ENCODE measurements at places on chromosomes 4 and X.

GRCh38 chr4:88451205-88451604 lies 5.7 kb upstream of the HERC5 start:
- DNase-seq, result no peak

DNA sequence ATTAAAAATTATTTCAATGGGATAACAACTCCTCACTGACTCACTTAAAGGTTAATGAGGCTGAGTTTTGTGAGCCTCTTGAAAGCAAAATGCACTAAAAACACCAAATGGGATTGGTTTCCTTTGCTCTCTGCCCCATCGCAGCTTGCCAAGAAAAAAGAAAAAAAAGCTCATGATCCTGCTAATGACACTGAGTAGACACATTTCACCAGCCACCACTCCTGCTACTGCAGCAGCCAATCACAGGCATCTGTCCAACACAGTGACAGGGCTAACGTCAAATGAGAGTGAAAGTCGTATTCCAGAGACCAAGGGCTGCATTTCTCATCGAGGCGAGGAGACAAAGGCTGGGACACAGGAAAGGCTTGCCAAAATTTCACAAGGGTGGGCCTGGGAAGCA lies 5.2 kb downstream of the APBB2 start:
- DNase-seq, result no peak

GRCh38 chr4:172168888-172169287 lies 355.7 kb downstream of the GALNTL6 start:
- DNase-seq, result no peak

- no peak for DNase-seq
Measured at GRCh38 chr4:181896614-181897013, 346.6 kb upstream of the TENM3 start.

- no peak for DNase-seq
Measured at GRCh38 chrX:100609591-100609990, 24.9 kb downstream of the TNMD start.

- no peak for DNase-seq
Measured at GRCh38 chrX:6203462-6204215, 25.0 kb downstream of the NLGN4X start.

DNA sequence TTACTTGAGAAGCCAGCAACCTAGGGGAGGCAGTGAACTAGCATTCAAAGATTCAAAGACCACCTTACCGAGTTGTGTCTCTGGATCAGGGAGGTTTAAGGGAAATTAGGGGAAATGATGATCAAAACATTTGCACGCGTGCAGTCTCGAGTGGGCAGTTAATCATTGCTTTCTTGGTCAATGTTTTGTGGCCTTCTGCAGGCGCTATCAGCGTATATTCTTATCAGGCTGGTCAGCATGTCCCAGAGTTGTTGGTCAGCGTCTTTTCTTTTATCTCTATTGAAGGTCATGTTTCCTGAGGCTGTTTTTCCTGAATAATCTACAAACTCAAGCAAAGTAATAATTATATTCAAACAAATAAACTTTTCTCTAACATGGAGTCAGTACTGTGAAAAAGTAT lies 84.0 kb upstream of the ZNF81 start:
- no peak for DNase-seq

DNA sequence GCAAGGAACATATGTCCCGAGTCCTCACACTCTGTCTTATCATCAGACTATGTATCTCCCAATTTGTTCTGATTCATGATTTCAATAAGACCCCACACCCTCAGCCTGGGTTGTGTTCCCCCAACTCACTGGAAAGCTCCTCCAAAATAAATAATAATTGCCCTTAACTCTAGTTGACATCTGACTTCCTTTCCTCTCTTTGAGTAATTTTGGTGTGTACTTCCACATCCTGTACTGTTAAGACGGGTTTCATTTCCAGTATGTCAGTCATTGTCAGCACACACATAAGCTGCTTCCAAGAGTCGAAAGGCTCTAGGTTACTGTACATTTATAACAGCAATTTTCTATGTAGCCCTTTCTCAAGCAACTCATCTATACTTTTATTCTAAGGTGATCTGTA lies 52.2 kb upstream of the C1QTNF7 start:
- DNase-seq, result no peak

DNA sequence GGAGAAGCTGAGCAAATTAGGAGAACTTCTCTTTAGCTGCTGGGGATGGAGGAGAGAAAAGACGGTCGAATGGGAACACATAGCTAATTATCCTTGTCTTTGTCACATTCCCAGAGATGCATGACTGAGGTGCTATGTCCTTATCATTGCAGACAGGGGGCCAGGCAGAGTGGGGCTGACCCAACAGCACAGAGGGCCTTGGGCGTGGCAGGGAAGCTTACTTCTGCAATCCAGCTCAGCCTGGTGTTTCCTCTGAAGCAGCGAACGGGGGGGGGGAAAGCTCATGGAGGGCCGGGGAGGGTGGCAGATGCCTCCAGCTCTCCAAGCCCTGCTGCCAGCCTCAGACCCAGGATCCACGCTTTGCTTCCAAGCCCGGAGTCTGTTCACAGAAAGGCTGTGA lies 50.8 kb upstream of the HOPX start:
- DNase-seq, result no peak

DNA sequence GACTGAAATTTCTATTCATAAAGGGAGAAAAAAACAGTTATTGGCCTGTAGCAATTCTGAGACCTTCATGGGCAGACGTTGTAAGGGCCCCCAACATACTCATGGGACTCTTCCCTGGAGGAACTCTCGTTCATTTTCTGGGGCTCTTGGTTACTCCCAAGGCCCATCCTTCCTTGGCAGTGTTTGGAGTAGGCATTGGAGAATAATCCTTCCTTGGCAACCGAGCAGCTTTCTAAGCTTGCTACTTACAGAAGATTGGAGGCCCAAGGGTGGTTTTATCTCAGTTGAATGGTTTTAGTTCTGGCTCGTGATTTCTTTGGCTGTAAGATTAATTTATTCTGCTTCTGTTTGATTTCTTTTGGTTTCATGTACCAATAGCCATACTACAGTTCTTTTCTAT lies 50.4 kb downstream of the ALG13 start:
- DNase-seq, result no peak

DNA sequence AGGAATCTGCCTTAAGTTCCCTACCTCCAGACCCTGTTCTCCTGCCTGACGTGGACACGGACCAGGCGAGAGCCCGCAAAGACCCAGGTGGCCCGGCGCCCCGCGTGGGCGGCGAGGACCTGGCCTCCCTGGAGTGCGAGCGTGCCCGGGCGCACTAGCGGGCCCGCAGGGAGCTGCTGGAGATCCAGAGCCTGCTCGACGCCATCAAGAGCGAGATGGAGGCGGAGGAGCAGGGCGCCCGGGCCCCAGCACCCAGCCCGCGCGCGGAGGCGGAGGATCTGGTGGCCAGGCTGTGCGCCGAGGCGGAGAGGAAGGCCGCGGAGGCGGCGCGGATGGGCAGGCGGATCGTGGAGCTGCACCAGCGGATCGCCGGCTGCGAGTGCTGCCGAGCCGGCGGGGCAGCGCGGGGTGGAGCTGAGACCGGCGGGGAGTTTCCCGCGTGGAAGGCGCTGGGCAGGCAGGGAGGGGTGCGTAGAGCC lies 18.2 kb downstream of the MRFAP1 start:
- DNase-seq, result peak; percentile 80

DNA sequence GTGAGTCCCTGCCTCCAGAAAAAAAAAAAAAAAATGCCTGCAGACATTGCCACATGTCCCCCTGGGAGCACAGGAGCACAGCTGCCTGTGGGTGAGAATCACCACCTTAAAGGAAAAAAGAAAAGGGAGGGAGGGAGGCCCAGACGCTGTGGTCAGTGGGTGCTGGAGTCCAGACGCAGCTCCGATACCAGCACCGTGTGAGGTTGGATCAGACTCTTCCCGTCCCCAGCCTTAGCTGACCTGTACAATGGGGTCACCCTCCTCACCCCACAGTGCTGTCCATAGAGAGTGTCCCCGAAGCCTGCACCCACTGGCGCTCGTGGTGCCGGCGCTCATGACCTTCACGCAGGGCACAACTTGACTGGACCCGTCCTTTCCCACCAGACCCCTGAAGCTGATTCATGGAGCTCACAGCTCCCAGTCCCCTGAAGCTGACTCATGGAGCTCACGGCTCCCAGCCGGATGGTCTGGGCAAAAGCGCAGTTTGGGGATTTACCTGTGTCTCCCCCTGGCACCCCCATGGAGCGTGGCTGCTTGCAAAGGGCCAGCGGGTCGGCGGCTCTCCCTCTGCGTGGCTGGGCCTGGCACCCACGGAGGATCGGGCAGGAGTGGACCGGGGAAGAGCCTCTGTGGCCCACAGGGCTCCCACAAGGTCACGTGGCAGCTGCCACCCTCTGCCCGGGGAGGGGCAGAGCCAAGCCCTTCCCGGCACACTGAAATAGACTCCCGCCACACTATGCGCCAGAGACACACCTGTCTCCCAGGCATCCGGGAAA lies 31.4 kb downstream of the ABLIM2 start:
- DNase-seq, result no peak

DNA sequence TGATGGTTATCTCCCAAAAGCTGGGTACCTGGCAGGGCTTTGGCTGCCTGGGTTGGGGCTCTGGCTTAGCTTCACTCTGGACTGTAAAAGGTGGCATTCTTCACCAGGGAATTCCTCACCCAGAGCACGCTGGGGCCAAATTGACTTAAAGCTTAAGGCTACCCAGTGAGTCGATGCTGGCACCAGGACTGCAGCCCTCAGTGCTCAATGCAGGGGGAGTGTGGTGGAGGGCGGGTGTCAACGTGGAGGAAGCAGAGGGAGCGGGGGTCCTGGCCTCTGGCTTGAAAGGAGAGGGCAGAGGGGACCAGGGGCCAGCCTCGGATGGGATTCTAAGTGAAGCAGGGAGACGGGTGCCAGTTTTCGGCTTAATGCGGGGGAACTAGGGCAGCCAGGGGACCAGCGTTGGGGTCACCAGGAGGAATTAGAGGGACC lies 446 bp upstream of the FAM50A start:
- no peak for DNase-seq

DNA sequence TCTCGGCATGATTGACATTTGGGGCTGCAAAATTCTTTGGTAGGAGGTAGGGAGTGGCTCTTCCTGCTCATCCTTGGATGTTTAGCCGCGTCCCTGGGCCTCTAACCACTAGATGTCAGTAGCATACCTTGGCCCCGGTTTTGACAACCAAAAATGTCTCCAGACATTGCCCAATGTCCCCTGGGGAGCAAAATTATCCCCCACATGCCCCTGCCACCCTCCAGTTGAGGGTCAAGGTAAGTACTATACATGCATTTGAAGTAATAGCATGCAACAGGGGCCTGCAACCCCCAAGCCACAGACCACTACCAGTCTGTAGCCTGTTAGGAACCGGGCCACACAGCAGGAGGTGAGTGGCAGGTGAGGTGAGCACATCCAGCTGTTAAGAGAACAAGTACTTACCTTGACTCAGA lies 17.6 kb upstream of the KIAA1210 start:
- no peak for DNase-seq

GRCh38 chrX:121151293-121151692 lies 103.9 kb downstream of the GLUD2 start:
- no peak for DNase-seq

DNA sequence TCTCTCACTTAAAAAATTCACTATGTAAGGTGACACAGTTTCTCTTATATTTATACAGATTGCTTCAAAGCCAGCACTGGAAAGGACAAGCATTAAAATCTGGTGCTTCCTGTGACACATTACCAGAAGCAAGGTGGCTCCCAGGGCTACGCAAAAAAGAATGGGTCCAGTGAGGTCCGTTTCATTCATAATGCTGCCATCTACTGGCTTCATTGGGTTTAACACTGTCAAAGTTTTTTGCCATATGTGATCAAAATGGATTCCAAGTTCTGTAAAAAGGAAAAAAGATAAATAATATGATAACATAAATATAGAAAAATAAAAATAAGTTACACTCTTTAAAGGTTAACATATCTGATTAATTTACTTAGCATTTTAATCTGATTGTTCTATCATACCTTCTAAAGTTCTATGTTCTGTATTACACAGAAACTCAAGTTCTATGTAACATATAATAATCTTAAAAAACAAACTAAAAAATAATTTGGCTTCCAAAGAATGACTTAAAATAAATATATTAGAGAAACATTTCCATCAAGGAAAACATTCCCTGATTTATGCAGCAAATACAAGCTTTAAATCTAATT lies 22.1 kb downstream of the YIPF7 start:
- DNase-seq, result no peak

GRCh38 chr4:71614621-71615020 lies 169.3 kb downstream of the GC start:
- no peak for DNase-seq

DNA sequence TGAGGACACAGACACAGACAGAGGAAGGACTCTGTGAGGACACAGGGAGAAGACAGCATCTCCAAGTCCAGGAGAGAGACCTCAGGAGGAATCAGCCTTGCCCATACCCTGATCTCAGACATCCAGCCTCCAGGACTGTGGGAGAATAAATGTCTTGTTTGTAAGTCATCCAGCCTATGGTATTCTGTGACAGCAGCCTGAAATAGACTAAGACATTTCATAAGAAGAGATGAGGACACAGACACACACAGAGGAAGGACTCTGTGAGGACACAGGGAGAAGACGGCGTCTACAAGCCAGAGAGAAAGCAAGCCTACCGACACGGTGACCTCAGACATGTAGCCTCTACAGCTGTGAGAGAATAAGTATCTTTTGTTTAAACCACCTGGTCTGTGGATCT lies 112.1 kb downstream of the DHRSX start:
- no peak for DNase-seq

DNA sequence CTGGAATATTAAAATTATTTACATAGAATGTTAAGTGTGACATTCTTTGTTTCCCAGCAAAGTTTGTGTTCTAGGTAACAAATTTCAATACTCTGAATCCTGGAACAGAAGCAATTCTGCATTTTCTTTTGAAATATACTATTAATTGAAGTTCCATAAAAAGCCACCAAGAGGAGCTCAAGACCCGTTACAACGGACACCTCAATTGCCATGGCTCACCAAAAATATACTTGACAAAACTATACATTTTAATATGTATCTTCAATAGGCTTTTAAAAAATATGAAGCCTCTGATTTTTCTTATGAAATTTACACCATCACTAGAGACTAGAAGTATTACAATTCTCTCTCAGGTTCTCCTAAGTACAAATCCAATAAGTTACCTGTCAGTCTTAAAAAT lies 111.4 kb downstream of the NYX start:
- DNase-seq, result no peak

DNA sequence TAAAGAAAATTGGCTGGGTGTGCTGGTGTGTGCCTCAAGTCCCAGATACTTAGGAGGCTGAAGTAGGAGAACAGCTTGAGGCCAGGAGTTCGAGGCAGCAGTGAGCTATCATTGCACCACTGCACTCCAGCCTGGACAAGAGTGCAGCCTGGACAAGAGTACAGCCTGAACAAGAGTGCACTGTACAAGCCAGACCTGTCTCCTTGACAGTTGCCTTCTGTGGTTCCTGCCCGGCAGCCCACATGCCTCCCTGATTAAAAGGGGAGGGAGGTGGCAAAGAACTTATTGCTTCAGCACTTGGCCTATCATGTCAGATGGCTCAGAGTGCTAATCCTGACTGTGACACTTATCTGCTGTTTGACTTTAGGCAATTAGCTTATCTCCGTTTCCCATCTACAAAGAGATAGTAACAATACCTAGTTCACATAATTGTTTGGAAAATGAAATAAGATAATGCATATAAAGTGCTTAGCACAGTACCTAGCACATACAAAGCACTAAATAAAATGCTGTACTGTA lies 249.1 kb downstream of the DCLK2 start:
- DNase-seq, result no peak
